ENCODE measurements at places on chromosomes 11 and 22. TPM values are rescaled to one million over a fixed set of nuclear protein-coding genes. Genes with fewer than 3 reads are reported as not detected.

Gene TNNI2
- not detected for total RNA-seq

Gene KRTAP5-2
- not detected for total RNA-seq

GRCh38 chr22:30422481-30423300, 2.9 kb upstream of the MTFP1 start:
- DNase-seq = peak; percentile 61

DNA sequence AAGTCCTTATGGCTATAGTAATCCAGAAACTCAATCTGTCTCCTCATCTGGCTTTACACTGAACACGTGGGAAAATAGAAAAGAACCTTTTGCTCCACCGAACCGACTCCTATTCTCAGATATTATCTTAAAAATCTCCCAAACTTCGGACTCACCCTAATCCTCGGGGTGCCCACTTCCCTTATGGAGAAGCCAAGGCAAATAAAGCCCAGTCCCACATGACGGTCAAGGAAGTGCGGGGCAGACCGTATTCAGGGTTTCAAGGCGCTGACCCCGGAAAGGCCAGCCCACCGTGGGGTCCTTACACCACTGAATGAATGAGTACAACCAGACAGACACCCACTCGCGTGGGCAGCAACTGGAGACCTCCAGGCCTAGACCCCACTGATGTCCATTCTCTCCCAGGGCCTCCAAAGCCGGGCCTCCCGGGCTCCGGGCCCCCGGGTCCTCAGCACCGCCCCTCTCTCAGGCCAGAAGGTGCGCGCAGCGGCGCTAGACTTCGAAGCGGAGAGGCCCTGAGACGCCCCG, 489 bp downstream of the NUP98 start:
- DNase-seq = no peak

- DNase-seq = no peak
Measured at GRCh38 chr11:60625262-60625661, 74.2 kb upstream of the MS4A8 start.

DNA sequence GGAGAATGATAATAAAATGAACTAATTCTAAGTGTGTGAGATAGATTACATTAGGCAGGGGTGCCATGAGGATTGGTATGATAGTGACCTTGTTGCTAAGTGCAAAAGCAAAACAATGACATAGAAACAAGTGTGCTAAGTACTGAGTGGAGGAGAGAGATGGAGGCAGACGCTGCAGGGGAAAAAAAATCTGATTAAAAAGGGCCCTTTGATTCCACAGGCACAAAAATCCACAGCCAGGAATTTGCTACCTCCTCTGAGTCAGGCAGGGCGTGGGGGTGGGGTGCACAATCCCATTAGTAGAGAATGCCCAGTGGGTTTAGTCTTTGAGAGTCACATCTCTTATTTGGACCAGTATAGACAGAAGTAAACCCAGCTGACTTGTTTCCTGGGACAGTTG, at the start of gene CNTF:
CNTF (plus strand) TSS at position 322 of the 400 bp plus-strand sequence. CDS start 88 bp downstream, outside the sequence.
- DNase-seq = no peak

DNA sequence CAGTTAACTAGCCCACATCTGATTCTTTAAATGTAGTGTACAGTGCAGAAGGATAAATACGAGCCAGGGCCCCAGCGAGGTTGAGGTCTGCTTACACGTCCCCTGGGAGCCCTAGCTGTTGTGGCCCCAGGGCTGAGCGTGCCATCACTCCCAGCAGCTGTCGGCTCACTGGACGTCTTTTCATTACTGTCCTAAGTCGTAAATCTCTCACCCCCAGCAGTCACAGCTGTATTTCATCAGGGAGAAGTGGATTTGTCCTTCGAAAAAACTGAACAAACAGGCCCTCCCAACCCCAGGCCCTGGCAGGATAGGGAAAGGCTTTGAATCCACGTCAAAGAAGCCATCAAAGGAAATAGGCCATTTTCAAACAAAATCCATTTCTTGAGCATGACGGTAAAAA, 110.4 kb upstream of the CSNK2A3 start:
- no peak for DNase-seq

- DNase-seq = no peak
Measured at GRCh38 chr22:38415046-38415445, 40.0 kb downstream of the KCNJ4 start.

GRCh38 chr11:88657076-88657738, 319.7 kb upstream of the CTSC start:
- no peak for DNase-seq

DNA sequence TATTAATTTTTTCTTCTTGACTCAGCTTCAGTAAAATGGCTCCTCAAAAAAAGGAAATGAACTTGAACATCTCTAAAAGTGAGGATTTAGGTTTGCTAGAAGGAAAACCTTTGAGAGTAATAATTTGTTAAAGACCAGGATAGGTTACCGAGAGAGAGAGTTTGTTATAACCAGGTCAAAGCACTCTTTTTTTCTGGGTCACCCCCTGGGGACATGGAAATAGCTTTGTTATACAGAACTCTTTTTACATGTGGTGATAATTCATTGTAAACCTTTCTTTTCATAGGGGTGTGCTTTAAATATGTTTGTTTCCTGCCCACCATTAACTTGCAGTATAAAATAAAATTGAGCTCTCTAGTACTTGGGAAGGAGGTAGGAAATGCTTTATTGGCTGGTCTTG, 47.7 kb downstream of the DNAJC24 start:
- no peak for DNase-seq
